ENCODE measurements at places on chromosomes 5 and 9.

DNA sequence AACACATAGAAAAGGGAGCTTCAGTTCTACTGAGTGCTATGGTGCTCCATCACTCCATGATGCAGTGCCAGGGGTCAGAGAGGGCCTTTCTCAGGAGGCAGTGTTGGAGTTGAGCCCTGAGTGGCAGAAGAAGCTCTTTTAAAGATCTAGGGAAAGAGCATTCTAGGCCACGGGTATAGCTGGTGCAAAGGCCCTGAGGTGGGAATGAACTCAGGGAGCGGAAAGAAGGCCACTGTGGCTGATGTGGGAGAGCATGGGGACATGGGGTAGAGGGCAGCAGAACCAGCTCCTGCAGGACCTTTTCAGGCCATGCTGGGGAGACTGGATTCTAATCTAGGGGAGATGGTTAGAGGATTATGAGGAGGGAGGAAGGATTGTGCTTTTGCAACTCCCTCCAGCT lies 9.9 kb downstream of the PSD2 start:
- no peak for DNase-seq

- DNase-seq: no peak
Observed at GRCh38 chr5:93621327-93621798, 38.3 kb downstream of the NR2F1 start.

DNA sequence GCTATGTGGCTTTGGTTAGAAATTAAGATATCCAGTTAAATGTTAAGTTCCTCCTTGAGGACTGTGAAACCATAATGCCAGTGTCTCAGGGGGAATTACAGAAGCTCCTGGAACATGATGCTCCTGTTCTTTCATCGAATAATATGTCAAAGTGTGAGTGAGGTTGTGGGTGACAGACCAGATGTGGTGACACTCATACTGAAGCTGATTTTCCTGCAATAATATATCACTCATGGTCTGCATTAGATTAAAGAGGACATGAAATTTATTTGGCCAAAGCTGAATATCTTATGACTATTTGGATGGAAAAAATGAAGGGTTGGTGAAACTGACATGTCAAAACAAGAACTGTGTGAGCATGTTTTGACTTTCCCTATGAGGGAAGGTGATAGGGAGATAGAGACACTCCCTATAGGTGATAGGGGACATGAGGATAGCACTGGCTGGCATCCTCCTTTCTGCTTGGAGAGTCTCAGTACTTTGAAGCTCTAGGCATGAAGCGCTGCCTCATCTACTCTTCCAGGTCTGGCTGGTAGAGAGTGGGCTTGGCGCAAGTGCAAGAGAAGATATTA lies 173.5 kb downstream of the ARHGEF28 start:
- no peak for DNase-seq

- DNase-seq: no peak
Observed at GRCh38 chr9:83521011-83521410, 17.2 kb downstream of the FRMD3 start.

GRCh38 chr5:35194635-35195471 lies 35.4 kb downstream of the PRLR start:
- DNase-seq: no peak
